ENCODE measurements at places on chromosomes 12 and 14.

- no peak for DNase-seq
These were observed 149.7 kb upstream of the ARHGAP5 start for GRCh38 chr14:31927348-31927832.

DNA sequence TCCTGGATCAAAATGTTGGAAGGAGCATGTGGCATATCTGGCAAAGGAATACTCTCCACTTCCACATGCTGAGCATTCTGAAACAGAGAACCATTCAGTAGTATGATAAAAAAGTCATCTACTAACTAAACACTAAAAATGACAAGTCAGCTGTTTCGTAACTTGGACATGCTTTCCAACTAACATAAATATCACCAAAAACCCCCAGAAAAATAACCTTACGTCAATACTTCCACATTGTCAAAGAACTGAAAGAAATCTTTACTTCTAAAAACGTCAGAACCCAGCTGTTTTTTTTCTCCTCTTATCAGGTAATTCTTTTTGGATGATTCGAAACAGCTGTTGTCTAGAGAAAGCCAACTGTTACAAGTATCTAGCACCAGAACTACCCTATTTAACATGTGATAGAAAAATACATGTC, 8.2 kb downstream of the WBP11 start:
- DNase-seq = no peak

DNA sequence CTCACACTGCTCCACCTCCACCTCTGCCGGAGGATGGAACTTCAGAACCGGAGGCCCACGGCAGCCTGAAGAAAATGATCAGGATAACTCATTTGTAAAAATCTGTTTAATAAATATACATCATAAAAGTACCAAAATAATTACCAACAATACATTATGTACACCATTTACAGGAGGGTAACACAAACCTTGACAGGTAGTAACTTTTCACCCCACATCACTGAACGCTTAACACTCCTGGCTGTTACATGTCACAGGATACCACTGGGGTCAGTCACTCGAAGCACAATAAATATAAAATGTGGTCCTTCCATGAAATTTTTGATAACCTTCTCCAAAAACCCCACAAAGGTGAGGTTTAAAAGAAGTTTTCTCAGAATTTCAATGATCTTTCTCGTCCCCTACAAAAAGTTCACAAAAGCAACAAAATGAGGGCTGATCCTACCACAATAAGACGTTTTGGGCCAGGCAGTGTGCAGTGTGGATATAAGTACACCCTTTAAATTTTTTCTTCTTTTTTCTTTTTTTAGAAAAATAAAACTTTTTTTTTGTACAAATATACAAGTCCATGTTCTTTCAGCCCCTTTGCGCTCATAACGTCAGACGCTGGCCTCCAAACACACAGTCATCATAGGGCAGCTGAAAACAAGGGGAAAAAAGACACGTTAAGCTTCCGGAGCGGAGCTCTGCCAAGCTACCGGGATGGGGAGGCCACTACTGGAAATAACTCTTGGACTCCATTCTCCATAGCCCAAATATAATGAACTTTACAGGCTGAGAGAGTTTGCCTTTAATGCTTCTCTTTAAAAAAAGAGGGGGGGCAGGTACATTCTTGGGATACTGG, 2.9 kb downstream of the NFKBIA start:
- no peak for DNase-seq

GRCh38 chr14:49966971-49967630, 74.2 kb downstream of the ARF6 start:
- DNase-seq = no peak

DNA sequence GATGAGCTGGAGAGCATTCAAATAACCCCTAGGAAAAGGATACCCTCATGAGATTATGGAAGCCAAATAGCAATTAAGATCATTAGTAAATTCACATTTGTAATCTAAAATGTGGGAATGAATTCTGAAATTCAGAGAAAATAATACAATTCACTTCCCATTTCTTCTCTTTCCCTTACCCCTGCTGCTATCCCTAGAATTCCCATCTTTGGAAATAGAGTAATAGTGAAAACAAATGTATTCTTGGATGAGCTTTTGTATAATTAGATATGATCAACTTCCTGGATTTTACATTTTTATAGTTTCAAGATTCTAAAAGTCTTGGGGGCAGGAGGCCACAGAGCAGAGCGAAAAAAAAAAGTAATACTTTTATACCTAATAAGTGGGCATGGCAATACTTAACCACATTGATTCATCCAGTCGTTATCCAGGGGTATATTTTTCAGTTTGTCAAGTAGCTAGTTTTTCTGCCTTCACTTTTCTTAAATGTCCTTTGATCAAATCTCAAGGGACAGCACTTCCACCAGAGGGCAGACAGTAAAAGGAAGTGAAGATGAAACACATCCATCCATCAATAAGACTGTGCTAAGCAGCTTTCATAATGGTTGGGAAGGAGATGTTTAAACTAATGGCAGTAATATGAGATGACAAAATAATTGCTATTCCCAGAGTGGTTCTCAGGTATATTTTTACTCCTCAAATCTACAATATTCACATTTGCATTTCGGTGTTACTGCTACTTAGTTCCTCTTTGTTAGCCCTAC, 401.3 kb downstream of the DIO2 start:
- DNase-seq = no peak

DNA sequence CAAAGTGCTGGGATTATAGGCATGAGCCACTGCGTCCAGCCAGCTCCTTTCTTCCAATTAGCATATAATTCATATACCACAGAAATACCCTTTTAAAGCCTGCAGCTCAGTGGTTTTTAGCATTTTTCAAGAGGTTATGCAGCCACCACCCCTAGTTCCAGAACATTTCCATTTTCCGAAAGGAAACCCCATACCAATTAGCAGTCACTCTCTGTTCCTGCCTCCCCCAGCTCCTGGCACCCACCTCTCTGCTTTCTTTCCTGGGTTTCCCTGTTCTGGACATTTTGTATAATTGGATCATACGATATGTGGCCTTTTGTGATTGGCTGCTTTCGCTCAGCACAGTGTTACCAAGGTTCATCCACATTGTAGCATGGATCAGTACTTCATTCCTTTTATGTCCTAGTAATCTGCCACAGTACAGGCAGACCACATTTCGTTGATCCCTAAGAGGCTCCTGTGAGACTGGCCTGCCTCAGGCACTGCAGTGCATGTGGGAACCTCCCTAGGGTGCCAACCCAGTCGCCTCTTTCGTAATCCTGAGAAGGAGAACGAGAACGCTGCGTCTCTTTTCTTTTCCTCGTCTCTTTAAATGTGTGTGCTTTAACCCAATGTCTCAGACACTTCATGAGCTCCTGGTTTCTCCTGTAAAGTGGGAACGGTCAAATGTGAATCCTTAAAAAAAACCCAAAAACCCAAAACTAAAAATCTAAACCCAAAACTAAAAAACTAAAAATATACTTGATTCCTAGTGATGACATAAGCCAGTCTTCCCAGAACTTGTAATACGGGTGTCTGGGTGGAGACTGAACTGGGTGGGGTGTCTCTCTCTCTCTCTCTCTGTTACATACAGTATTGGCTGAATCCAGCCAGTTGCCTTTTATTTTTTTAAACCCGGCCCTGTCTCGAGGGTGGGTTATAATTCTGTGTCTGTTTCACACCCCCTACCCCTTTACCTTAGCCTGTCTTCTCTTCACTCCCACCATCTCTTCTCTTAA, 14.7 kb downstream of the AACS start:
- no peak for DNase-seq

DNA sequence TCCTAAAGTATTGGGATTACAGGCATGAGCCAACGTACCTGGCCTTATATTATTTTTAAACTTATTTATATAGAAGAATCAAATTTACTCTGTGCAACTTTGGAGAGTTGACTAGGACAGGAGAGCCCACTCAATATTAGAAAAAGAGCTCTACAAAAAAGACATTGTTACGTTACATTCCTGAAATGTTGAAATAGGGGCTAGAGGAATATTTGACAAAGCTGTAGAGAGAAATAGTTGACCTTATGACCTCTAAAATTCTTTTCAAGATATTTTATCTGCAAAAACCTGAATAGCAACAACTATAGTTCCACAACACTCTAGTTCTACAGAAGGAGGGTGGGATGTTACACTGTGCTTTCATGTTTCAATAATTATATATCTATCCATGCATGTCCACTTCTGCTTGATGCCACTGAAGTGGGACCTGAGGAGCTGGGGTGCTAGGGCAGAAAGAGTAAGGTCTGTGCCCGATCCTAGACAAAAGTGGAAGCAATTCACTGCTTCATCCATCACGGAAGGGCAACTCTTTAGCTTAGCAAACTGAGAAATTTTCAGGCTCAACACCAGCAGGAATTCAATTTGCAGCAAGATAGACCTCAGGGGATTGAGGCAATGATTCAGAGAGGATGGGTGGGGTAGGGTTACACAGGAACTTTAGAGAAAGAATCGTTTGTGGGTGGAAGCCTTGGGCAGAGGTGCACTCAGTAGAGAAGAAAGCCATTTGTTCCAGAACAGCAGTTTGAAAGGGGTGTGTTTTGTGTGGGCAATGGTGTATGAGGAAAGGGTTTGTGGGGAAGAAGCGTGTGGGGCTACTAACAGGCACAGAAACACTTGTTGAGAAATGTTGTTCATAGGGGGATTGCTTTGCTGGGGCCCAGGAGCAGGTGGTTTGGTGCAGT, 16.0 kb upstream of the RNASE10 start:
- DNase-seq = no peak

DNA sequence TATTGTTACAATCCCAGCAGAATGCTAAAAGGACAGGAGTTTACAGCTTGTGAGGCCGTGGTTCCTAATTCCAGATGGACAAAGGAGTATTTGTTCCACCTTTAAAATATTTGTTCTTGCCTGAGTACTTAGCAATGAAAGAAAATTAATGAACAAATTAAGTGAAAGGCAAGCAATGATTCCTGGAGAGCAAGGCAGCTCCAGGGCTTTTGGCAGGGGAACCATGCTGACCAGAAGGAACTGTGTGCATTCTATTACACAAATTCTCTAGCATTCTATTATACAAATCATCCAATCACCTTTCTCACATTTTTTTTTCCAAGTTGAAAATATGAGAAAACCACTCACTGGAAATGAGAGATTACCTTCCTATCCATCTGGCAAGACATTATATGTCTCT, 1.8 kb upstream of the BMAL2 start:
- DNase-seq = no peak

GRCh38 chr12:106064721-106065021, 74.1 kb downstream of the NUAK1 start:
- DNase-seq = no peak

DNA sequence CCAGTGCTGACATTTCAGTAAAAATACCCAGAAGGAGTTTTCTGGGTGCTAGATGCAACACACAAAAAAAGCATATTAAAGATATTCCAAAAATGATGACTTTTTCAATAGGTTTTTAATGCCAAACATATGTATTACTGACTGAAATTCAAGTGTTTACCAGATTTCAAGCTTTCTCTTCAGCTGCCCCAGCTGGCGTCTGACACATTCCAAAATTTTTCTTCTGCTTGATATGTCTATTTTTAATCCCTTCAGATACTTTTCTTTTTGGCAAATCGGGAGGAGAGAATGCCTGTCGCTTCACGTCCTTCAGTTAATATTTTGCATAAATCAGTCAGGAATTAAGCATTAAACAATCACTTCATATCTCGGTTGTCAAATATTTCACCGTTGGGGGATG, 7.1 kb upstream of the CCDC60 start:
- DNase-seq = no peak

DNA sequence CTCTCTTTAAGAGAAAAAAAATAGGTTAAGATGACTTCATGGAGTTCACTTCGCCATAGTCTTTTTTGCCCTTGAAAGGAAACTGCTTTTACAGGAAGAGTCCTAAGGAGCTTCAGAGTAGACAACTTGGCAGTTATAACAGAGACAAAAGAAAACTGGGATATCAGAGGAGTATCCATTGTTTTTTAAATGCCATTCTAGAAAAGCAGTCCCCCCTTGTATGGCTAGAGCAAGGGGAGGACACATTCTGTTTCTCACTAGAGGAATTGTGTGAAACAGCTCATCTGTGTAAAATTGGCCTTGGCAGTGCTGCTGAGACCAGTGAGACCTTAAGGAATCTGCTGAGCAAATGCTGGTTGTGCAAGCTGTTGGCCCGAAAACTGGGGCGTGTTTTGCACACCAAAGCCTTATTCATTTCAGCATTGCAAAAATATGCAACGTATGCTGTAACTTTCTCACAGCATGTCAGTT, 128.0 kb downstream of the GPR135 start:
- no peak for DNase-seq

DNA sequence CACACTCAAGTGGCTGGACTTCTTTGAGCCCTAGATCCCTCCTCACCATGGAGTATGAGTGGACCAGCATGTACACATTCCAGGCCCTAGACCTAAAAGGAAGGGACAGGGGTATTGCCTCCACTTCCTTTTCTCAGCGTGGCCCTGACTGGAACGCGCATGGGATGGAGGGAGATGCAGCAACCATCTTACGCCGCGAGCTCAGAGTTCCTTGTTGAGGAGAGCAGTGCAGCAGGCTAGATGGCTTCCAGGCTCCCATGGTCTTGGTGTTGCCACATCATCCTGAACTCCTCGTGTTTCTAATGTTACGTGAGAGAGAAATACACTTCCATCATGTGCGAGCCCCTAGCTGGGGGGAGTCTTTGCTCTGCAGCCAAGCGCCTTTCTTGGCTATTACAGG, 61.8 kb upstream of the DIO3 start:
- DNase-seq = no peak

DNA sequence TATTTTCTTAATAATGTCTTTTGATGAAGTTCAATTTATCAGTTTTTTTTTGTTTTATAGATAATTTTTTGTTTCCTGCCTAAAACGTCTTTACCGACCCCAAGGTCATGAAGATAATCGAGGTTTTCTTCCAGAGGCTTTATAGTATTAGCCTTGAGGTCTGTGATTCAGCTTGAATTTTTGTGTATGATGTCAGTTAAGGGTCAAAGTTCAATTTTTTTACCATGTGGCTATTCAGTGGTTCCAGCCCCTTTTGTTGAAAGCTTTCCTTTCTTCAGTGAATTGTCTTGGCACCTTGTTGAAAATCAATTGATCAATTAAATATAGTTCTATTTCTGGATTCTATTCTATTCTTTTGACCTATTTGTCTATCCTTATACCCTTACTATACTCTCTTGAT, 3.2 kb upstream of the MGST1 start:
- no peak for DNase-seq

DNA sequence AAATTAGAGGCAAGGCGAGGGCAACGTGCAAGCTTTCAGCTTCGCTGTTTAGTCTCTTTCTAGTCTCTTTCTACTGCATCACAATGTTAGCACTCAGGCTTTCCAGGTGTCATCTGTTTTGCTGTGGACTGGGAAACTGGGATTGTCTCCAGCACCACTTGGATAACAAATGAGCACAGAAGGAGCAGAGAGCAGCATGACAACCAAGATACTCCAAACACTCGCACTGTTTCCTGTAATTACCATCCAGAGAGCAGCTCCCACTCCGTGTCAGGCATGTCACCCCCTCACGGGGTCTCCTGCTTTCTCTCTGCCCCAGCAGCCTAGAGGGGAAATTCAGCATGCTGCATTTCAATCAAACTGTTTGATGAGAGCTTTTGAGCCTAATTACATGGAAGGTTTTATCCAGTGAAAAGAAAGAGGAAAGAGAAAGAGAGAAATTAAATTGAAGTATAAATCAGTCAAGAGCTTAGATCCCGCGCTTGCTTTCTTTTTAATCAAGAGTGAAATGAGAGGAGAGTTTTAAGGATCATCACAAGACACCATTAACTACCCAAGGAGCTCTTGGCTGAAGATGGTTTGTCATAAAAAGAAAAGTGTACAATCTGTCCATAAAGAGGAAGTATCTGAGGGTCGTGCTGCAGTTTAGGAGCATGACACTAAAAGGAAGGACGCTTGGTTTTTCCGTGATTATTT, 917.7 kb downstream of the DIO2 start:
- DNase-seq = no peak

- no peak for DNase-seq
These were observed 149.2 kb downstream of the SLC2A13 start for GRCh38 chr12:39956725-39957124.

Measured in vagina (tissue), 2 donors.